Stimulated activated CD8-positive, alpha-beta memory T cell treated with anti-CD3 and anti-CD28 coated beads, Interleukin-4, amount 100 ng/mL, for 1 hour (primary cell): ENCODE measurements at places on chromosomes 13 and 19.

DNA sequence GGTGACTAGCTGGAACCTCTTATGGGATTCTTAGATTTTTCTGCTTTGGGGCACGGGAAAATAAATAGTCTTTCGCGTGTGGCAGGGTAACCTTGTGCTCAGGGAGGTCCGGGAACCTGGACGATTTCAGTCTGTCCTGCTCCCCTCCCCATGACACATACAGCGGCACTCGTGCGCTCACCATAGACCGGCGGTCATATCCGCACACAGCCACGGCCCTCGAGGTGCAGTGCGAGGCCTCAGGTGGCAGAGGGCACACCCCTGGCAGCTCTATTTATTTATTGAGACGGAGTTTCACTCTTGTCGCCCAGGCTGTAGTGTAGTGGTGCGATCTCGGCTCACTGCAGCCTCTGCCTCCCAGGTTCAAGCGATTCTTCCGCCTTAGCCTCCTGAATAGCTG lies 3.0 kb downstream of the ONECUT3 start:
- DNase-seq: no peak

DNA sequence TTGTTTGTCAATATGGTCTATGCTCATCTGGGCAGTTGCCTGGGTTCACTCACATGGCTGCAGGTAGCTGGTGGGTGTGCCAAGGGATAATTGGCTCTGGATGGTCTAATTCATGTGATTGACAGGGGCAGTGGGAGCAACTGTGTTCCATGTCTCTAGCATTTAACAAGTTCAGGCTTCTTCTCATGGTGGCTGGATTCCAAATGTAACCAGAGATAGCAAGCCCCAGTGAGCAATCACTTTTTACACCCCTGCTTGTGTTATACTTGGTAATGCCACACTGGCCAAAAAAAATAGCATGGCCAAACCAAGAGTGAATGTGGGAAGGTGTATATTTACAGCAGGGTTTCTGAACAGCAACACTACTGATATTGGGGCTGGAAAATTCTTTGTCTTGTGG lies 89.6 kb upstream of the TNFSF11 start:
- no peak for DNase-seq

DNA sequence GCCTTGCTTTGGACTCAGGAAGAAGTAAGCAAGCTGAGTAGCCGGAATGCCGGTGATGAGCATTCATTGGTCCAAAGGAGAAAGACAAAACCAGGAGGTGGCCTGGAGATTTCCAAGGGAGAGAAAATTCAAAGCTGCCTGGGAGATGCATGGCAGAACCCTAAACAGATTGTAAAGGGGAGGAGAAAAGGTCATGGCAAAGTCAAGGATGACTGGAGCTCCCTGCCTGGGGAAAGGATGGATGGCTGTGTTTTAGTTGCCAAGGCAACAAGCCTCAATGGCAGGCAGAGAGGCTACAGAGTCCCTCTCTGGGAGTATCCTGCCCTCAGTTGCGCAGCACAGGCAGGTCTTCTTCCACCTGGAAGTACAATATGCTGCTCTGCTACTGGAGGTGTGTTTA lies 134.0 kb downstream of the ENOX1 start:
- DNase-seq: no peak

DNA sequence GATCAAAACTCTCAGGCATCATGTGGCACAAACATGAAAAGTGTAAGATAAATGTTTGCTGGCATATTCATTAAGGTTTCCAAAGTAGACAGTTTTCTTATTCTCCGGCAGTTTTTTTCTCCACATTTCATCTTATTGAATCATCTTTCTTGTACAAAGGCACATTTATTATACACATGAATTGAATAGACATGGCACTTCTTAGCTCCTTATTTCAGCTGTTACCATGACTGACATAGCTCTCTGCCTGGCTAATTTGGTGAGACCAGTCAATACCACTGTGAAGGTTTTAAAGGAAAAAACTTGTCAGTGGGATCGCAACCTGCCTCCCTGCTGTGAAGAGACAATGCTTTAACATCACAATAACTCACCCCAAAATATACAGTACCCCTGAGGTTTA lies 285.0 kb upstream of the PCDH20 start:
- no peak for DNase-seq

- no peak for DNase-seq
Measured at GRCh38 chr13:89930861-89931260, 1416.6 kb upstream of the MIR17HG start.

- DNase-seq: no peak
Measured at GRCh38 chr13:113358653-113359190, 5.2 kb downstream of the GRTP1 start.

- no peak for DNase-seq
Measured at GRCh38 chr13:79833991-79834390, 353.0 kb downstream of the NDFIP2 start.

- no peak for DNase-seq
Measured at GRCh38 chr19:11069561-11069960, 19.7 kb upstream of the LDLR start.

DNA sequence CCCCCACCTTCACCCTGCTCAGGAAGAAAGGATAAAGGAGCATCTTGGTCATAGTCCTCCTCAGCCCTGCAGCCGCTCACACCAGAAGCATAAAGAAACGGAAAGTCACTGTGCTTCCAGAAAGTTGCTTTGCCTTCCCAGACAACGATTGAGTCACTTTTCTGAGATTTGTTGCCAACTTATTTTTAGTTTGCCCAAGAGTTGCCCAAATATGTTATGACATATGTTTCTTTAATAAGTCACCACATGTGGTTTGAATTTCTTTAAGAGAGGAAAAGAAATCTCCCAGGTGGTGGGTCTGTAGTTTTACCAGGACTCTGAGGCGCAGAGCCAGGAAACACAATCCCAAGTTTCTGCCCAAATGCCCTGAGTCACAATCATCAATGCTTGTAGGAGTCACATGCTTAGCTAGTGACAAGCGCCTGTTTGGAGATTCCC lies 63.4 kb upstream of the LRCH1 start:
- no peak for DNase-seq

- DNase-seq: no peak
Measured at GRCh38 chr19:43720936-43721335, 5.1 kb downstream of the IRGC start.

DNA sequence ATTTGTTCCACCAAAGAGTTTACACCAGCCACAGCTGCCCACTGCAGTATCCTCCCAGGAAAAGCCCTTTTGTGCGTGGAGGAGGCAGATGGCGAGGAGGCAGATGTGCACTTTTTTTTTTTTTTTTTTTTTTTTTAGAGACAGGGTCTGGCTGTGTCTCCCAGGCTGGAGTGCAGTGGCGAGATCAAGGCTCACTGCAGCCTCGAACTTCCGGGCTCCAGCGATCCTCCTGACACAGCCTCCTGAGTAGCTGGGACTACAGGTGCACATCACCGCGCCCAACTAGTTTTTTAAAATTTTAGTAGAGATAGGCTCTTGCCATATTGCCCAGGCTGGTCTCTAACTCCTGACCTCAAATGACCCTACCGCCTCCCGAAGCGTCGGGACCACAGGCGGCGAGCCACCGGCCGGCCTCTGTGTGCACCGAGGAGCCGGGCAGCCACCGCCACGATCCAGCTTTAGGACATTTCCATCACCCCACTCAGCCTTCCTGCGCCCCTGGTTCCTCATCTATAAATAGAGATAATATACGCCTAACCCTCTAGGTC lies 563 bp upstream of the PDCD5 start:
- DNase-seq: no peak

DNA sequence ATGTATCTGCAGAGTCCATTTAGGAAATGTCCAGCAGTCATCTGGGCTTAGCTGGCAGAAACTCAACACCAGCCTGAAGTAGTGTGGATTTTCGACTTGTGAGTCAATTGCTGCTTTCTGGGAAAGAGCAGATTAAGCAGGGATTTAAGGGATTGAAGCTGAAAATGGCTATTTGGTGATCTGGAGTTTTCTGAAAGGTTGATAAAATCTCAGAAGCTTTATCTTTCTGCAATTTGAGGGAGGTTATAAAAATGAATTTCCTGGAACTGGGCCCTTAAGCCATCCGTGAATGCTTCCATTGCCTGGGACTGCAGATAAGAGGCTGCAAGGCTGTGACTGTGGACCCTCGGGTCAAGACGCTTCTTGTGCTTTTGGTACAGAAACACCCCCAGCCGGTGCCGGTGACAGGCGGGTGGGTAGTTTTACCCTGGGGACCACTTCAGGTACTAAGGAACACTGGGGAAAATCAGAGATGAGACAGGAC lies 61.5 kb downstream of the COL4A1 start:
- no peak for DNase-seq
